GOT3 (cell line): ENCODE measurements at places on chromosomes 11 and 22.

- no peak for DNase-seq
Observed at GRCh38 chr11:95853138-95853537, 62.8 kb downstream of the CEP57 start.

- DNase-seq = no peak
Observed at GRCh38 chr22:28139516-28139915, 220.5 kb upstream of the PITPNB start.

GRCh38 chr11:116867619-116868018, 30.2 kb upstream of the APOA1 start:
- no peak for DNase-seq

- no peak for DNase-seq
Observed at GRCh38 chr11:131609921-131610320, 239.5 kb downstream of the NTM start.

GRCh38 chr11:117438371-117439000, 110.8 kb downstream of the CEP164 start:
- no peak for DNase-seq

DNA sequence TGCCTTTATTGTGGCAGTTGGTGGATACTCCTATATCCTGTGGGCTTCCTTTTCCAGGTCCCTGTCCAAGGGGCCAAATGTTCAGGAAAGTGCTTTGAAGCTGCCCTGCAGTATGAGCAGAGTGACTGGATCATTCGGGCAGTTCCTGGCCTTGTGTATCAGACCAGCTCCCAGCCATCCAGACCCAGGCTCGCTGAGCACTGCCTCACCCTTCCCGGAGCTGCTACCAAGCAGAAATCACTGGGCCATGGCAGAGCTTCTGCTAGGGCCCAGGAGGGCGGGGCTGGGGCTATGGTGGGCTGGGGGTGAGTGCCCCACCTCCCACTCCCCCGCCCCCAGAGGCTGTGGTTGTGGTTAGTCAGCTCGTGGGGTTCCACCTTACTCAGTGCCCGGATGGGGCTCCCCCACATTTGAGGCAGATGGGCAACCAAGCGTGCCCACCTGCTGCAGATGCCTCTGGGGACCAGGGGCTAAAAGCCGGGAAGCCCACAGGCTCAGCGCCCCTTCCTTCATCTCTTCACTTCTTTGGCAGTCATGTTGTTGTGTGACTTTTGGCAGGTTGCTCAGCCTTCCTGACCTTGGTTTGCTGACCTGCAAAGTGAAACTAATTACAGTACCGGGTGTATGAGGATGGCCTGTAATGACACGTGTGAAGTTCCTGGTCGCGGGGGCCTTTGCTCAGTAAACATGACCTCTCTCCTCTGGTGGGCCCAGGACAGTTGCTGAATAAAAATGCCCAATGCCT, 2.1 kb upstream of the LRRC32 start:
- no peak for DNase-seq

DNA sequence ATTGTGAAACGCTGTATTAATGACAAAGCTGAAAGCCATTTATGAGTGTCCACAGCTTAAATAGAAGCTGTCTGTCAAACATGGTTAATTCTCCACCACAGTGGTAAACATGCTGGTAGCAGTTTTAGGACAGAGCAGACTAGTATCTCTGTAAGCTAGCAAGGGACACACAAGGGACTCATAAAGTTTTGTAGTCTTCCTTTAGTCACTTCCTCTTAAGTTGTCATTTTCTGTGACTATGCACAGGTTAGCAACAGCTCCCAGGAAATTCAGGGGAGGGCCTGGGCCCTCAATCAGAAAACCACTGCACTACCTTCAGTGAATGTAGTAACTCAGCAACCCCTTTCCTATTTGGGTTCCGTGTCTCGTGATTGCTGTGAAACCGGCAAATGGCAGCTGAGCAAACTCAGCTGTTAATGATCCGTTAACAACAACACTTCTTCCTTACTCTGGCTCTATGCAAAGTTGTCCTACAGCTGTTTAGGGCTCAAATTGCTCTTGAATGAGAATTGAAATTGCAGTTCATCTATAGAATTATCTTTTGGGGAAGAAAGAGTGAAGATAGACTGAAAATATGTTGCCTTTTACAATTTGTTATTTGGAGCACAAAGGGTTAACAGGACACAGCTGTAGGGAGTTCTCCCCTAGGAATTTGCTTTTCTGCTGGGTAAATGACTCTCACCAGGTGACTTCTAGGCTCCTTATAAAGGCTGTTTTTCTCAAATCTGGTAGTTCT, at the start of gene MMP26:
Gene MMP26 (plus strand): TSS at position 731 of the 736 bp plus-strand sequence.
- no peak for DNase-seq

DNA sequence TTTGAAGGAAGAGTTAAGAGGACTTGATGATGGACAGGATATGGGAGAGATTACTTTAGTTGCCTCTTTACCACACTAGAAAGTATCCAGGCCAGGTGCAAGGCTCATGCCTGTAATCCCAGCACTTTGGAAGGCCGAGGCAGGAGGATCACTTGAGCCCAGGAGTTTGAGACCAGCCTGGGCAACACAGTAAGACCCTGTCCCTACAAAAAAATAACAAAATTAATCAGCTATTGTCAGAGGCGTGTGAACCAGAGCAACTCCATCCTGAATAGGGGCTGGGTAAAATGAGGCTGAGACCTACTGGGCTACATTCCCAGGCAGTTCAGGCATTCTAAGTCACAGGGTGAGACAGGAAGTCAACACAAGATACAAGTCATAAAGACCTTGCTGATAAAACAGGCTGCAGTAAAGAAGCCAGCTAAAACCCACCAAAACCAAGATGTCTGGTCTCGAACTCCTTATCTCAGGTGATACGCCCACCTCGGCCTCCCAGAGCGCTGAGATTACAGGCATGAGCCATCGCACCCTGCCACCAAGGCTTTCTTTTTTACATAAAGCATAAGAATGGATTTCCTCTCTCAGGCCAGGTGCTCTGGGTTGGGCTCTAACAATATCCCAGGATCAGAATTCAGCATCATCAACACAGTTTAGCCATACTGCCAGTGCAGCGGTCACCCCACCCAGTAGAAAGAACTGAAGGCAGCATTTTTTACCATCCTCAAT, 17.8 kb downstream of the PI4KA start:
- no peak for DNase-seq

- DNase-seq = no peak
Observed at GRCh38 chr11:10602945-10603344, 34.5 kb upstream of the LYVE1 start.

DNA sequence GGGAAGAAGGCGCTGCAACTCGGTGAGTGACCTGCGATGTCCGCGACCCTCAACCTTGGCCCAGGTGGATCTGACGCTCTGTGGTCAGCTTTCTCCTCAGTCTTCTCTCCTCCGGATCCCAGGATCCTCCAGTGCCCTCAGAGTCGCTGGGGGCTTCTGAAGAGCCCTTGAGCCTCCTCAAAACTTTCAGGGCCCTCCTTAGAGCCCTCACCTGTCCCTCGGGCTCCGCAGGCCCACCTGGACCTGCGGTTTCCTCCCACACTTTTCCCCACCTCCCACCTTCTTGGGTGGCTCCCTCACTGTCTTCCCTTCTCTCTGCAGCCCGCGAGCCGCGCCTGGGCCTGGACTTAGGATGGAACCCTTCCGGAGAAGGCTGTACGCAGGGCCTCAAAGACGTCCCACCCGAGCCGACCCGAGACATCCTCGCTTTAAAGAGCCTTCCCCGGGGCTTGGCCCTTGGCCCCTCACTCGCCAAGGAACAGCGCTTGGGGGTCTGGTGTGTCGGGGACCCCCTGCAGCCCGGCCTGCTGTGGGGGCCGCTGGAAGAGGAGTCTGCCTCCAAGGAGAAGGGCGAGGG, 335 bp downstream of the ZNF408 start:
- DNase-seq = no peak

GRCh38 chr11:31805037-31805628, 6.0 kb downstream of the PAX6 start:
- no peak for DNase-seq

DNA sequence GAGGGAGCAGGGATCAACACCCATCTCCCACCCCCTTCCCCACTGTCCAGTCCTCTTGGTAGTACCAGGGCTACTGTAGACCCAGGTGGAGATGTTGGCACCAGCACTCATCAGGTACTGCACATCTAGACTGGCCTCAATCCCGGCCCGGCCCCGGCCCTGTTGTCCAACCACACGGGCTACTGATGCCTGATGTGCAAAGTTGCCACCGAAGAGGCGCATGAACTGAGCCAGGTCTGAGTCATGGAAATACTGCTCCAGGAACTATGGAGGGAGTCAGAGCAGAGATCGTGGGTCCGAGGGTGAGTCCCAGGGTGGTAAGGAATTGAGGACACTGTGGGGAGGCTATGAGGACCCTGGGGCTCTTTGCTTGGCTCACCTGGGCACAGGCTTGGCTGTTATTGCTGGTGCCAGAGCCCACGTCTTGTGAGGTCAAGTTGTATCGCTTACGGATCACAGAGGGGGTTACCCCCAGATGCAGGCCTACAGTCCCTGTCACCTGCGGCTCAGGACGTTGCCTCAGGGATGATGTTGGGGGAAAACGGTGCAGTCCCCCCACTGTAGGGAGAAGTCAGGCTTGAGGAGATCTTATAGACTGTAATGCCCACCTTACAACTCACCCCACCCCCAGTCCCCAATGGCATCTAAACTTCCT, 2.5 kb downstream of the TPP1 start:
- no peak for DNase-seq

GRCh38 chr11:133078591-133079404, 453.5 kb downstream of the OPCML start:
- no peak for DNase-seq

- no peak for DNase-seq
Observed at GRCh38 chr22:50425179-50425916, 49.5 kb downstream of the SBF1 start.

DNA sequence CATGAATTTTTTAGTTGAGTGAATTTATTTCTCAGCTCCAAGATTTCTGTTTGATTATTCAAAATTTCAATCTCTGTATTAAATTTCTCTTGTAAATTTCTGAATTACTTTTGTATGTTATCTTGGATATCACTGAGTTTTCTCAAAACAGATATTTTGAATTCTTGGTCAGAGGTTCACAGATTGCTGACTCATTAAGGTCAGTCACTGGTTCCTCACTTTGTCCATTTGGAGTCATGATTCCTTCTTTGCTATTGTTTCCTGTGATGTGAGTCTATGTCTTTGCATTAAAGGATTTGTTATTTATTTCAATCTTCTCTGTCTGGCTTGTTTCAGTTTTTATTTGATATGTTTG, 10.2 kb upstream of the IL17RA start:
- no peak for DNase-seq

GRCh38 chr11:105204636-105205035, 65.1 kb upstream of the CARD18 start:
- DNase-seq = no peak

- no peak for DNase-seq
Observed at GRCh38 chr11:126140201-126140925, 71.1 kb downstream of the RPUSD4 start.

GRCh38 chr11:15667127-15667725, 552.5 kb downstream of the INSC start:
- no peak for DNase-seq

DNA sequence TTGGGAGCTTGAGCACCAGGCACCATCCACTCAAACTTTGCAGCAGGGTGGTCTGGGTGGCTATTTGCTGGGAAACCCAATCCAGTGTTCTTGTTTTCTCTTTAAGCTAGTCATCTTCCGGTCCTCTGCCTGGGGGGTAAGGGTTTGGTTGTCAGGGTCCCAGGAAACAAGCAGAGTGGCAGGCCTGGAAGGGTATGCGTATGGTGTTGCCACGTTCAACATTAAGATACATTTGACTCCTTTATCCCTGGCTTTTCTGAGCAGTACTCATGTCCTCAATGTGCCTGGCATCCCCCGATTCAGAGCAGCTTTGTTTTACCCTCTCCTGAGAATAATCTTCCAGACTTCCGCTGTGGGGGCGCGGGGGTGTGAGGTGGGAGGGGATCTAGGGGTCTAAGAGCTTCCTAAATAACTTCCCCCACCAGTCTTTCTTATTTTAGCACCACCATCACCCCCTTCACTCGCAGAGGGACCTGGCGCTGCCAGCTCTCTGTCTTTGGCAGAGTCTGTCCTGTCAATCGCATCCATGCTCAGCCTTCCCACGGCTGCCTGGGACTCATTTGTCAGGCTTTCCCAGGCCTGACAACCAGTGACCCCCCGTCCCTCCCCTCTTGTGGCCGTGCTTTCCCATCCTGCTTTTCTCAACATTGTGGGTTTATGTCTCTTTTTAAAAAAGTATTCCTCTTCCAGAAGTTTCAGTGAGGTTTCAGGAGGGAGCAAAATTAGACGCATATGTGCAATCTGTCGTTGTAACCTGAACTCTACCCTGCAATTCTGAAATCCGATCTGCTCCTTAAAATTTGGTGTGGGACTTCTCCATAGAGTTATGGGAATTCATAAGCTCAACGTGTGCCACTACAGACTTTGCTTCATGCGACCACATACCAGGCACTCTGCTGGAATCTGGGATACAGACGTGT, 27.0 kb upstream of the RBFOX2 start:
- no peak for DNase-seq

- DNase-seq = no peak
Observed at GRCh38 chr11:100546714-100547113, 140.4 kb upstream of the ARHGAP42 start.

- no peak for DNase-seq
Observed at GRCh38 chr22:43100225-43100624, 10.3 kb upstream of the BIK start.

DNA sequence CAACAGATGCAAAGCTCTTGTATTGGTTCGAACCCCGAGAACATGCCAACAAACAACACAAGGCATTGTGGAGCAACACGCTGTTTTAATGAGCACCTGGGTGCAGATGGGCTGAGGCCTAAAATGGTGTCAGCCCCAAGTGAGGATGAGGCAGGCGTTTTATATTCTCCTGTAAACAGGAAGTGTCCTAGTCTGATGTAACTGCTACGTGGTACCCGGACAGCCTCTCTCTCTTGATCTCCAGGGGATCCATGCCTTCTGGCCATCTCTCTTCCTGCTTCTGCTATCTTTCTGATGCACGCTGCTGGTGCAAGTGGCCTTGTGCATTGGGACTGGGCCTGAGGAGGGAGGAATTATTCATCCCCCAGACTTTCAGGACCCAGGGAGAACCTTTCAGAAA, 19.4 kb upstream of the VSTM5 start:
- no peak for DNase-seq

GRCh38 chr11:78822931-78823423, 248.3 kb upstream of the NARS2 start:
- DNase-seq = no peak

DNA sequence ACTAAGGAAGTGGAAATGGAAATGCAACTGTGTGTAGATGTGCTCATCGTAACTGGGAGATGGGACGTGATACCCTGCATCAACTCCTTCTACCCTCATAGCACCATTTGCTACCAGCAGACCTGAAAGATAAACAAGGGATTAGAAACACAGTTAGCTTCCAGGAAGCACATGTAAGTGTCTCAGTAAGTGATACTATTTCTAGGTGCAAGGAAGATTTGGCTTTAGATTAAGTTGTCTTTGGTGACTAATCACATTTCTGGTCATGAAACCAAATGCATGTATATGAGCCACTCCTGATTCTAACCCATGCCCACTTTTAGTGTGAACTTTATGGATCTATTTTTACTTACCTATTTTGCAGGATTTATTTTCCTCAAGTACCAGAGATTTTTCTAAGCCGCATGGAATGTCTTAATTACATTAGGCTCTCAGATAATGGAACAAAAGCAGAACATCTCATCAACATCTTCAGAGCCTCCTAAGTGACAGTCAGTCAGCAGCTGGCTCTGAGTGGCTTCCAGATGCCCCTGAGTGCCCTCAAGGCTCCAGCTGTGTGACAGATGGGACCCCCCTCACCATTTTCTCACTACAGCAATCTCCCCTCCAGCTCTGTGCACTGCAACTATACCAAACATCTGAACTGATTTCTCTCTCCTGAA, 21.2 kb downstream of the SLC5A12 start:
- no peak for DNase-seq

- no peak for DNase-seq
Observed at GRCh38 chr11:49208006-49208721, at the start of gene FOLH1. FOLH1 (minus strand) TSS chr11:49208602; CDS start chr11:49208409, 193 bp downstream.
